ENCODE measurements at places on chromosomes 1 and 21.
A peak's percentile ranks its signal among the peaks of the same experiment; 100 is the strongest.

- H3K27me3 ChIP-seq = no peaks in the 10 kb centered on the region
- no peaks in the 10 kb centered on the region for H3K36me3 ChIP-seq
- H3K4me1 ChIP-seq = no peaks in the 10 kb centered on the region
- no peak overlapping the region for H3K27ac ChIP-seq
- H3K4me3 ChIP-seq = no peak overlapping the region
- DNase-seq = no peak
Measured at GRCh38 chr1:87077959-87078639, 163.7 kb downstream of the HS2ST1 start.

- H3K4me1 ChIP-seq = no peaks in the 10 kb centered on the region
- no peaks in the 10 kb centered on the region for H3K36me3 ChIP-seq
- H3K4me3 ChIP-seq = no peak overlapping the region
- H3K27ac ChIP-seq = no peak overlapping the region
- no peak for DNase-seq
- H3K27me3 ChIP-seq = no peaks in the 10 kb centered on the region
Measured at GRCh38 chr1:40003156-40004093, 37.1 kb upstream of the CAP1 start.

DNA sequence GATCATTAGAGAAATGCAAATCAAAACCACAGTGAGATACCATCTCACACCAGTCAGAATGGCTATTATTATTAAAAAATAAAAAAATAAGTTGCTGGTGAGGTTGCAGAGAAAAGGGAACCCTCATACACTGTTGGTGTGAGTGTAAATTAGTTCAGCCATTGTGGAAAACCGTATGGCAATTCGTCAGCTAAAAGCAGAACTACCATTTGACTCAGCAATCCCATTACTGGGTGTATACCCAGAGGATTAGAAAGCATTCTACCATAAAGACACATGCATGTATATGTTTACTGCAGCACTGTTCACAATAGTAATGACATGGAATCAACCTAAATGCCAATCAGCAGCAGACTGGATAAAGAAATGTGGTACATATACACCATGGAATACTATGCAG is 42.2 kb downstream of the GIPC2 start:
- H3K27ac ChIP-seq = no peak overlapping the region
- H3K27me3 ChIP-seq = no peaks in the 10 kb centered on the region
- H3K4me3 ChIP-seq = no peak overlapping the region
- H3K36me3 ChIP-seq = no peaks in the 10 kb centered on the region
- DNase-seq = no peak
- no peaks in the 10 kb centered on the region for H3K4me1 ChIP-seq

GRCh38 chr1:23217421-23218115 is at the start of gene HTR1D:
TSS of gene HTR1D (minus strand) at chr1:23217502. CDS start at chr1:23194219, 23,283 bp downstream.
- no peak within 1 kb of the TSS for H3K27ac ChIP-seq
- H3K36me3 ChIP-seq = no peaks in the 10 kb centered on the region
- peak within 1 kb of the TSS; percentile 42 for H3K4me3 ChIP-seq
- peaks cover 13% of the 10 kb centered on the region for H3K4me1 ChIP-seq
- no peak for DNase-seq
- H3K27me3 ChIP-seq = peaks cover 24% of the 10 kb centered on the region

- peaks cover 27% of the 10 kb centered on the region for H3K36me3 ChIP-seq
- no peak overlapping the region for H3K27ac ChIP-seq
- DNase-seq = no peak
- peaks cover 19% of the 10 kb centered on the region for H3K4me1 ChIP-seq
Measured at GRCh38 chr1:145990249-145990855, 6.0 kb downstream of the TXNIP start.

GRCh38 chr1:155977690-155978324 is 540 bp downstream of the ARHGEF2 start:
- H3K27me3 ChIP-seq = no peaks in the 10 kb centered on the region
- peaks cover 5% of the 10 kb centered on the region for H3K36me3 ChIP-seq
- H3K4me1 ChIP-seq = peaks cover 63% of the 10 kb centered on the region
- peak overlapping the region; percentile 84 for H3K4me3 ChIP-seq
- no peak for DNase-seq

GRCh38 chr1:180141381-180141934 is 13.2 kb upstream of the QSOX1 start:
- H3K27ac ChIP-seq = no peak overlapping the region
- no peaks in the 10 kb centered on the region for H3K27me3 ChIP-seq
- H3K4me3 ChIP-seq = no peak overlapping the region
- no peak for DNase-seq
- no peaks in the 10 kb centered on the region for H3K36me3 ChIP-seq
- H3K4me1 ChIP-seq = no peaks in the 10 kb centered on the region

- H3K36me3 ChIP-seq = no peaks in the 10 kb centered on the region
- no peaks in the 10 kb centered on the region for H3K4me1 ChIP-seq
- H3K27ac ChIP-seq = no peak overlapping the region
- H3K27me3 ChIP-seq = no peaks in the 10 kb centered on the region
- no peak for DNase-seq
- no peak overlapping the region for H3K4me3 ChIP-seq
Measured at GRCh38 chr1:88678405-88678804, 5.7 kb upstream of the PKN2 start.

DNA sequence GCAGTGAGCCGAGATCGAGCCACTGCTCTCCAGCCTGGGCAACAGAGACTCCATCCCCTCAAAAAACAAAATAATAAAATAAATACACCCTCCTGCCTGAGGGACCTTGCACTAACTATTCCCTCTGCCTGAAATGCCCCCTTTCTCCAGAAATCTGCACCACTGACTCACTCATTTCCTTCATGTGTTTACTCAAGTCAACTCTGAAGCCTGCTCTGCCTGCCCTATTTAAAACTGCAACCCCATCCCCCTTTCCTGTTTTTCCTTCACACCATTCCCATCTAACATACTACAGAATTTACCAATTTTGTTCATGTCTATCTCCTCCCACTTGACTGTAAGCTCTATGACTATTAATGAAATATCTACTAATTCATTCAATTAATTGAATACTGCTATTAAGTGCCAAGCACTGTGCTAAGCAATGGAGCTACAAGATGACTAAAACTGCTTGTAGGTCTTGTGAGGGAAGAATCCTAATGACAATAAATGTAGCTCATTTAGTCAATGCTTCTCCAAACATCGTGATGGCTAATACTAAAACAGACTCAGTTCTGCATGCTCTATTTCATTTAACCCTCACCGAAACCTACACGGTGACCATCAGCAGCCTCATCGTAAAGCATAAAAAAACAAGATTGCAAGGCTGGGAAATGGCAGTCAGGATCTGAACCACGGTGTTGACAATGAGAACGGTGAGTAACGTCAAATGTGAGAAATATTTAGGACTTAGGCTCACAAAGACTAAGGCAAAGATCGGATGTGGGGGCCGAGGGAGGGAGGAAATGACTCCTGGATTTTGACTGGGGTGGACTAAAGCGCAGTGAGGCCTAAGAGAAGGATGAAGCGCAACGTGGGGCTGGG is 749 bp upstream of the TMEM39B start:
- peaks cover 20% of the 10 kb centered on the region for H3K4me1 ChIP-seq
- no peaks in the 10 kb centered on the region for H3K27me3 ChIP-seq
- DNase-seq = no peak
- peak overlapping the region; percentile 78 for H3K4me3 ChIP-seq
- peaks cover 15% of the 10 kb centered on the region for H3K36me3 ChIP-seq

GRCh38 chr21:14591882-14592281 is 45.8 kb upstream of the SAMSN1 start:
- H3K27me3 ChIP-seq = no peaks in the 10 kb centered on the region
- H3K4me1 ChIP-seq = peaks cover 6% of the 10 kb centered on the region
- no peak overlapping the region for H3K27ac ChIP-seq
- no peak for DNase-seq

- no peaks in the 10 kb centered on the region for H3K4me1 ChIP-seq
- no peak for DNase-seq
Measured at GRCh38 chr21:37787456-37787855, 128.8 kb downstream of the KCNJ6 start.
